ENCODE measurements at places on chromosomes 11 and 22.
A peak's percentile ranks its signal among the peaks of the same experiment; 100 is the strongest.

DNA sequence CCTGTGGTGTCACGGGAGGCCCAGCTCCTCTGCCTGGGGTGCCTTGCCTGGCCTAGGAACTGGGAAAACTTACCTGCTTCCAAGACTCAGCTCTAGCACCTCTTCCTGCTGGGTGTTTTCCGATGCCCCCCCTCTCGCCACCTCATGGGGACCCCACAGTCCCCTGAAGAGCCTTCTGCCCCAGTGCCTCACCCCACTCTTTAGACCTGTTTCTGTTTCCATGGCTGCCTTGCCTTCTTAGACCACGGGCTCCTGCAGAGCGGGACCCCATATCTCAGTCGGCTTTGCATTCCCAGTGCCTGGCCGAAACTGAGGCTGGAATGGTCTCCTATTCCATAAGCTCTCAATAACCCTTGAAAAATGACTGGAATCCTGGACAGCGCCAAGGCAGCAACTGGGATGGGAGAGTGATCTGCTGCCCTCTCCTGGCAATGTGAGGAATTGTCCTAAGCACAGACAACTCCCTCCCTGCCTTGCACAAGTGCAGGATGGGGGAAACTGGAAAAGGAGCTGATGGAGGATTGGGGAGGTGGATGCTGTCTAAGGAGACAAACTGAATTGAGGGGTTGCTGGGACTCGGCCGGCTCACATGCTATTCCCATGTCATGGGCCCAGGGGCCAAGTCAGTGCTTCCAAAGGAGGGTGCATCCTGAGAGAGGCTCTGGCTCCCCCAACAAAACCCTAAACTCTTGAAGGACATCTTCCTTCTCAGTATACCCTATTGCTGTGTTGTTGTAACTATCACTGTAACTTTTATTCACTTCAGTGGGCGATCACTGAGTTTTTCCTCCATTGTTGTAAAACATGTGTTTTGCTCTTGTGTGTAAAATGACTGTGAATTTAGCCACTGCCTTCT is 26.6 kb upstream of the IL17RA start:
- DNase-seq: peak; percentile 88

DNA sequence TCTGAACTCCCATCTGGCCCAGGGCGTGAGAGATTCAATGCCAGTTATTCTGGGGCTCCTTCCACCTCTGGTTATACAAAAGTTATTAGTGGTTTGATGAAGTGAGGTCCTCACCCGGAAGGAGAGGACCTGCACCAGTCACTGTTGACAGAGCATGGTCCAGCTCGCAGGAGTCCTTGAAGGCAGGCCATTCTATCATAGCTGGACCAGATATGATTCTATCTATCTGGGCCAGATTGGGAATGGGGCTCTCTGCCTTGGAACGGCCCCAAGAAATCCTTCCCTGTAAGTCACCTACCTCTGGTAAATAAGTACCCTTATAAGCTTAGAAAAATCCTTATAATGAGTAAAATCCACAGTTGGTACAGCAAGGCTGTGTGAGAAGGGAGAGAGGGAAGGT is 50.7 kb downstream of the C11orf91 start:
- no peak for DNase-seq

- no peak for DNase-seq
Observed at GRCh38 chr22:26709617-26710390, 52.4 kb downstream of the MIAT start.

- no peak for DNase-seq
Observed at GRCh38 chr22:25134451-25134850, 65.2 kb upstream of the CRYBB3 start.

- no peak for DNase-seq
Observed at GRCh38 chr22:20653795-20654342, 120.0 kb upstream of the SERPIND1 start.

DNA sequence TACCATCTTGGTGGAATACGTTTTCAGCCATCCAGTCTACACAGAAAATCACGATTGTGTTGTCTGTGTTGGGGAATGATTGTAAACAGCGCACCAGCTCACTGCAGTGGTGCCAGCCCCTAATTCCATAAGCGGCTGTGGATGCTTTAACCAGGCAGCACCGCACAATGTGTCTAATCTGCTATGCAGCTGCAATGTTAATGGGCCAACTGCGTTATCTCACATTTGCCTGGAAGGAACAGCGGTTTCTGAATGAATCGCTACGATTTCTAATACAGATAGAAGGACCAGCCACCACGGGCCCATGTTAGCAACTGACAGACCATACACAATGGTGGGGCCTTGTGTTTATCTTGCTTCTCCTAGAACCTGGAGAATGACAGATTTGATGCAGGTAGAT is 384.5 kb upstream of the KIRREL3 start:
- DNase-seq: no peak

DNA sequence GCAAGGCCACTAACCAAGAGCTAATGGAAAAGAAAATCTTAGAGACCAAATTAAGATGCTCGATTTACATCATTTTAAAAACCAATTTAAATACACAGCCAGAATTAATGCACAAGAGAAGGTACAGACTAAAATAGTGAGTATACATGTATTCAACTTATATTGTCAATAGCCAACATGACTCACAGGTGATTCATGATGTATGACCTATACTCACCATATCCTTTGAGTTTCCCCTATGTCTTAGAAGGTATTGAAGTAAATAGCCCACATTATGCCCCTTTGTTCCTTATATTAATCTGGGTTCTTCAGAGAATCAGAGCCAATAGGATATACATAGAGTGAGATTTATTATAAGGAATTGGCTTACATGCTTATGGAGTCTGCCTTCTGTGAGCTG is 97.5 kb upstream of the ANO3 start:
- no peak for DNase-seq

DNA sequence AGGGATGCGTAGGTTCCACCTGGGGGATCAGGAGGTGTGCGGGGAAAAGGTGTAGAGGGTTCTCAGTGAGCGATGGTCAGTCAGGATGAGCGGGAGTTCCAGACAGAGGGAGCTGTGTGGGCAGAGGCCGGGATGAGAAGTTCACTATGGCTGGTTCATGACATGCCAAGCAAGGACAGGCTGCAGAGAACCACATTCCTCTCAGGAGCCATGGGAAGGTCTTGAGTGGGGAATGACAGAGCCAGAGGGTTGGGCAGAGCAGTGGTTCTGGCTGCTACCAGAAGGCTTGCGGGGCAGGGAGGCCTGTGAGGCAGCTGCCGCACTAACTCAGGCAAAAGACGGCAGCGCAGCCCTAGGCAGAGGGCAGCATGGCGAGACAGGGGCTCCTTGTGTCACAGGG is 66.1 kb downstream of the SCUBE1 start:
- DNase-seq: no peak

- DNase-seq: no peak
Observed at GRCh38 chr22:32217465-32217864, 12.6 kb upstream of the RFPL2 start.

GRCh38 chr11:126464796-126465195 is 109.3 kb downstream of the ST3GAL4 start:
- DNase-seq: no peak

- no peak for DNase-seq
Observed at GRCh38 chr22:48584170-48584569, 1243.5 kb downstream of the BRD1 start.

- peak; percentile 97 for DNase-seq
Observed at GRCh38 chr11:819943-820649, 1.4 kb downstream of the PNPLA2 start.

GRCh38 chr11:124799348-124800225 is 619 bp downstream of the MSANTD2 start:
- peak; percentile 28 for DNase-seq

- no peak for DNase-seq
Observed at GRCh38 chr22:37186228-37186996, 1.6 kb downstream of the C1QTNF6 start.

DNA sequence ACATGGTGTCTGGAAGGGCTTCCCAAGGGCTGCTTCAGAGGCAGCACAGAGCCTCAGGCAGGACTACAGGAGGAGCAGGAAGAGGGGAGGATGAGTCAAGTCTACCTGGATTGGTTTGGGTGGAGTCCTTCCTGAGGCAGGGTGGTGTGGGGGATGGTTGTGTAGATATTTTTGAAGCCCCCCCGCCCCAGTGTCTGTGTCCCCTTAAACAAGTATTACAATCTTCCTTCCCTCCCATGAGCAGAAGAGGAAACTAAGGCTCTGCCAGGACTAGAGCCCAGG is 34.7 kb upstream of the FCHSD2 start:
- DNase-seq: no peak

DNA sequence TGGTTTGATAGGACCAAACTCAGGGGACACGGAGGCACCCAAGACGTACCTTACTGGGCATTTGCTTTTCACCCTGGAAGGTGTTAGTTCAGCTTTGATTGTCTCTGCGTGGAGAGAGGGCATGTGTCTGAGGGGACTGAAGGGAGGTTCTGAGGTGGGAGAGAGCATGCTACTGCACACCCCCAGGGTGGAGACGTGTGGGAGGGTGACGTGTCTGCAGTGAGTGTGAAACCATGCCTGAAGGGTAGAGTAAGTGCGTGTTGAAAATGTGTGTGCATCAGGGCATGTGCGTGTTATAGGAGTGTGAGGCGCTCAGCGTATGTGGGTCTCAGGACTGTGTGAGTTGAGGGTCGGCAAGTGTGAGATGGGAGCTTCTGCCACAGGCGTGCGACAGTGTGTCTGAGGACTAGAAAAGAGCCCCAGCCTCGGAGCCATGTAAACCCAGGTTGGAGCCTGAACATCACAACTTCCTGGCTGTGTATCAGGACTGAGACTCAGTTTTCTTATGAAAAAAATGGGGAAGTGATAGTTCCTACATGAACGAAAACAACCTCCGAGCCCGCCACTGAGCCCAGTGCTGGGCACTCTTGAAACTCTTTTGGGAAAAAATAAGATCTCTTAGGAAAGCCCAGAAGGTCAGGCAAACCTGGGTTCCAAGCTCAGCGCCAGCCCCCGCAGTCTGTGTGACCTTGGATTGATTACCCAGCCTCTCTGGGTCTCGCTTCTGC is 11.8 kb upstream of the KCNJ11 start:
- no peak for DNase-seq

GRCh38 chr11:133606124-133606523 is 73.8 kb upstream of the OPCML start:
- DNase-seq: no peak

GRCh38 chr11:87573708-87574107 is 536.0 kb downstream of the TMEM135 start:
- DNase-seq: no peak

DNA sequence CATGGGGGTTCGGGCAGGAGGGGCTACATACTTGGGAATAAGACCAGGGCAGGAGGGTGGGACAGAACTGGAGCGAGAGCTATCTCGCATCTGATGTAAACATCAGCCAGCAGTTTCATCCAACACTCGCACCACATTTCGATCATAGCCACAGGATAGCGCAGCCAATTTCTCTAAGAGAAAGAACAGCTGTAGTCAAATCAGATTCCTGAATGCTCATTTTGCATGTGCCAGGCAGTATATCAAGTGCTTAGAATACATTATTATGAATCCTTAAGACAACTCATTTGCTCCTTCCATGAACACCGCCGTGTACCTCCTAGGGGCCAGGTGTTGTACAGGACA is 14.5 kb downstream of the DGCR2 start:
- no peak for DNase-seq

DNA sequence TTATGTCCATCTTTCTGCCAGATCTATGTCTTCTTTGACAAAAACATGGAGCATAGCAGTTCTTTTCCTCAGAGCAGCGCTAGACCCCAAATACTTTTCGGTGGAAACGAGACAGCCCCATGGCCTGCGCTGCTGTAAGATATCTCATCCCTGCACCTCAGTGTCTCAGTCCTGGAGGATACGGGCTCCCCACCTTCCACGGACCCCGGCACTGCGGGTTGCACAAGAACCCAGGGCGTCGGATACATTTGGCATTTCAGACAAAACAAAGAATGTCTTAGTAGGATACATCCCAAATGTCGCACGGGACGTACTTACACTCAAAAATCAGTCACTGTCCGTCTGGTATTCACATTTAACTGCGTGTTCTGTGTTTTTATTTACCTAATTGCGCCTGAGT is 9.9 kb upstream of the GAL start:
- DNase-seq: no peak

DNA sequence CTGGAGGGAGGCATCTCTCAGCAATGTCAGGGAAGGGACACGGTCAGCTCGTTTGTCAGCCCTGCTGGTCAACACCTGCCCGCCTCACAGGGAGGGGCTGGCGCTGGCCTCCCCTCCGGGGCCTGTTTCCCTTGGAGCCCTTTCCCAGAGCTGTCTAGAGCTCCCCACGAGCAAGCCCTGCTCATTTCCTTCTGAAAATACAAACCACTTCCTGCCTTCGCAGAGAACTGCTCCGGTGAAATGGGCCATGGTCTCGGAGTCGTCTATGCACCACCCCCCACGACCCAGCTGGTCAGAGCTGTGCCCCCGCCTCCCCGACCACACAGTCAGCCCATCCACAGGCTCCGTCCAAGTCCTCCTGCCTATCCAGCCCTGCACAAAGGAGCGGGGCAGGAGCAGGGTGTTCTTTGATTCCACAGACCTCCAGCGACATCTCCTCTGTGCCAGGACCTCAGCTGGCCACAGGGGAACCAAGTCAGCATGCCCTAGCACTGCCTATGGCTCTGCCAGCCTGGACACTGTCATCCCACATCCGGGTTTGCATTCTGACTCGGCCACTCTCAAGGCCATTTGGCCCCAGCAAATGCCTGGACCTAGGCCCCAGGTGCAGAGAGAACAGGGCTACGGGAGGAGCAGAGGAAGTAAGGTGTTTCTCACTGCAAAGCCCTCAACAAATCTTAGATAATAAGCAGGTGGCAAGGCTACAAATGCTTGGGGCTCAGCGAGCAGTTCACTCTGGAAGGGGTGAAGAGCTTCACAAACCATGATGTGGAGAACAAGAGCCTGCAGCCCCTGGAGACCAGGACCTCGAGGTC is 82.1 kb upstream of the WNT11 start:
- no peak for DNase-seq

DNA sequence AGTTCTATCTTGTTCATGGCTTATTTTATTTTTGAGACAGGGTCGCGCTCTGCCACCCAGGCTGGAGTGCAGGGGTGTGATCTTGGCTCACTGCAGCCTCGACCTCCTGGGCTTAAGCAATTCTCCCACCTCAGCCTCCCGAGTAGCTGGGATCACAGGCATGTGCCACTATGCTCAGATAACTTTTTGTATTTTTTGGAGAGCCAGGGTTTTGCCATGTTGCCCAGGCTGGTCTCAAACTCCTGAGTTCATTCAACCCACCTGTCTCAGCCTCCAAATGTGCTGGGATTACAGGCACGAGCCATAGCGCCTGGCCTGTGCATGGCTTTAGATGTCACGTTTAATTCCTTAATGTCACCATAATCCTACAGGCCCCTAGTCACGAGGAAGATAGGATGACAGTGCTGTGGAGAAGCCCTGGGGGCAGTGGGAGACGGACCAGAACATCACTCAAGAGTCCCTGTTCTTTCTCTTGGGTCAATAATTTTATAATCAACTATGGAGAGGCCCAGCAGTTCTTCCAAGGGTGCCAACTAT is 99.5 kb downstream of the RDX start:
- DNase-seq: no peak

DNA sequence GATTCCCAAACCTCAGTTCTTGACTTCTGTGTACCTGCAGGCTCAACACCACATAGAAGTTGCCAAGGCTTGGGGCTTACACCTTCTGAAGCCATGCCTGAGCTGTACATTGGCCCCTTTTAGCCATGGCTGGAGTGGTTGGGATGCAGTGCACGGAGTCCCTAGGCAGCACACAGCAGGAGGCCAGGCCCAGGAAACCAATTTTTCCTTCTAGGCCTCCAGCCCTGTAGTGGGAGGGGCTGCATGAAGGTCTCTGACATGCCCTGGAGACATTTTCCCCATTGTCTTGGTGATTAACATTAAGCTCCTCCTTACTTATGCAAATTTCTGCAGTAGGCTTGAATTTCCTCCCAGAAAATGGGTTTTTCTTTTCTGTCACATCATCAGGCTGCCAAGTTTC is 94.6 kb downstream of the DEPDC5 start:
- no peak for DNase-seq

GRCh38 chr11:64877390-64878222 is 815 bp downstream of the EHD1 start:
- no peak for DNase-seq

Data from stomach (tissue), 19 donors.